ENCODE measurements at places on chromosomes 7 and 10. TPM values are rescaled to one million over a fixed set of nuclear protein-coding genes. Genes with fewer than 3 reads are reported as not detected.

Gene MYH16
- not detected for total RNA-seq

Gene LRRN3
- total RNA-seq: 0.18 TPM

Gene FAM25C
- total RNA-seq: not detected

Gene ANKRD2
- not detected for total RNA-seq

Gene POLR3A
- 9.9 TPM for total RNA-seq

Gene AUTS2
- total RNA-seq: 3.2 TPM

Gene KLLN
- total RNA-seq: 0.97 TPM

Gene LIPJ
- not detected for total RNA-seq

Gene ACHE
- total RNA-seq: 0.16 TPM

Gene SEMA3E
- not detected for total RNA-seq

Gene NPSR1
- not detected for total RNA-seq

Gene HOXA4
- total RNA-seq: not detected

Gene GCK
- not detected for total RNA-seq

Gene SPDYE1
- not detected for total RNA-seq

Gene RPEL1
- under 0.01 TPM for total RNA-seq

Gene NCF1
- not detected for total RNA-seq
